ENCODE measurements at places on chromosomes 2 and 18.
A peak's percentile ranks its signal among the peaks of the same experiment; 100 is the strongest.

DNA sequence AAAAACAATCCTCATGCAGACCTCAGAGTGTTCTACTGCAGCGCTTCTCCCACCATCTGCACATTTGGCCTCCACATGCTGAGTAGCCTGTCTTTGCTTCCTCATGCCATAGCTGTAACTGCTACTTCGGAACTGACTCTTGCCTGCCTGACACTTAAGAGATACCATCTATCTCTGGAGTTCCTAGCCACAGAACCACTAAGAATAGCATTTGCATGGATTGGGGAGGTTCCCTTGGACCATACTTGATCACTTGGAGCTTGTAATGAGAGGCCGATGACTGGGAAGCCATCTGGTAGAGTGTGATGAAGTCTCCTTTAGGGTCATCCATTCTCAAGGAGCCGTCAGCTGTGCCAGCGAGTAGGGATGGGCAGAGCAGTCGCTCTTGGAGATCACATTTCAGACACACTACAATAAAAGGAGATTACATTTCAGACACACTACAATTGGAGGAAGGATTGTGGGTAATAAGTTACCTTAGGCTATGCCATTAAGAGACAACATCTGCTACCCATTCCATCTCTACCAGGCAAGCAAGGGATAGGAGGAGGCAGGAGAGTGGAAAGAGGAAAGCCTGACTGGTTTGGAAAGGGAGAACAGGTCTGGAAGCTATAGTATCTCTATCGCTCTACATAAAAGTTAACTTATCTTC lies 21.8 kb downstream of the DOK1 start:
- no peak for DNase-seq

DNA sequence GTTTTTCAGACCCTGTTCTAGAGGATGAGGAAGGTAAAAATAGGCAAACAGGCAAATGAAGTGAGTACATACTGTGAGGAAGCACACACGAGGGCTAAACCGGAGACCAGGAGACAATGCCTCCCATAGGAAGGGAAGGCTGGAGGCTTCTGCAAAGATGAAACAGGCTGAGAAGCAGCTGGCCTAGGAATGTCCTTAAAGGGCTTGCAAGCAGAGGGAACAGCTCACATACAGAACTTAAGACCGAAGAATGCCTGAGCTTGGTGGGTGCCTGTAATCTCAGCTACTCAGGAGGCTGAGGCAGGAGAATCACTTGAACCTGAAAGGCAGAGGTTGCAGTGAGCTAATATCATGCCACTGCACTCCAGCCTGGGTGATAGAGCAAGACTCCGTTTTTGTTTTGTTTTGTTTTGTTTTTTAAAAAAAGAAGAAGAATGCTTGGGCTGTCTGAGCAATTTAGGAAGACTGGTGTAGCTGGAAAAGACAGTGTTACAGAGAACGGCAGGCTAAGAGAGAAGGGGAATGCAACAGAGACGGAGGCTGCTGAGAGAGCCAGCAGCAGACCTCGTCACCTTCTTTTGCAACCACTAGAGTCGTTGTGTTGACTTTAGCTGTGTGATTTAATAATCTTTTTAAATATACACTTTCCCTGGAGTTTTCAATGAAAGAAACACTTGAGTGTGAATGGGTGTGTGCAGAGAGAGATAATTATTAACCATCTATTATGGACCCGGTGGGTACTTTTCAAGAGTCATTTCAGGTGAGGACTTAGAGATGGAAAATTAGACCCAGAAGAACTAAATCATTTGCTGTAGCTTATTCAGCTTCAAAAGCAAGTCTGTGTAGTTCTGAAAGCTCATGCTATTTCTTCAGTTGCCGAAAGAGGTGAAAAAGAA lies 232.8 kb downstream of the GALR1 start:
- DNase-seq, result no peak

DNA sequence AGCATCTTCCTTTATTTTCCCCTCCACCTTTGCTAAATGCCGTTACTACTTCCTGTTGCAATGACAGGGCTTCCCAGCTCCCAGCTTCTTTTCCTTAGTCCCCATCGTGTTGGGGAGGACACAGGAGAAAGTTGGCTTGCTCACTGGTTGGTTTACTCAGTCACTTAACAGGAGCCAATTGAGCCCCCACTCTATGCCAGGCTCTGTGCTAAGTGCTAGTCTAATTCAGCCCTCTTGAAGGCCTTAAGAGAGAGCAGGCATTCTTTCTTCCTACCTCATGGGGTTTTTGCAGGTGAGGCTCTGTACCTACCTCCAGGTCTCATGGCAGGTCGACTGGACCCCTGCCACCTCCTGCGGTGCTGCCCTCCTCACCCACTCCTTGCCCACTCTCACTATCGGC lies 20.1 kb downstream of the TANC1 start:
- no peak for DNase-seq

GRCh38 chr2:121925466-121925865 lies 170.0 kb downstream of the TSN start:
- no peak for DNase-seq

- no peak for DNase-seq
Observed at GRCh38 chr2:29189052-29189451, 73.8 kb downstream of the CLIP4 start.

DNA sequence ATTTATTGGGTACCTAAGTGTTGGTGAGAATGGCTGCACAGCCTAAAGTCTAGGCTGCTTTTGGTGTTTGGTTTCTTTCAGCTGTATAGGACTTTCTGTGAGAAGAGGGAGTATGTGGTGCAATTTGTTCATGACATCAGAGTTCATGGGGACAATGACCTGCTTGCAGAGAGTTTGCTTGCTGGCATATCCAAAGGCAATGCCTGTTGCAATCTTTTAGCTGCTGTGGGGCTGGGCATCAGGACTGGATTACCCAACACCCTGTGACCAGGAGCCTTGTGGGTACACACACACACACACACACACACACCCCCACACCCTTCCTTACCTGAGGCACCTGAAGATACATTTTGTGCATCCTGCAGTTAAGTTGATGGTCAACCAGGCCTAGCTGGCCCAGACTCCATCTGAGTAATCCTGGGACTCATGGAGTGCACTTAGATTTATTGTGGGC lies 68.4 kb downstream of the LIPG start:
- DNase-seq, result no peak

GRCh38 chr18:68040198-68040597 lies 523.7 kb upstream of the DSEL start:
- DNase-seq, result no peak

GRCh38 chr2:159614534-159615366 lies 1.6 kb downstream of the BAZ2B start:
- DNase-seq, result no peak

- no peak for DNase-seq
Observed at GRCh38 chr2:177058747-177059146, 153.8 kb upstream of the HNRNPA3 start.

- DNase-seq, result no peak
Observed at GRCh38 chr2:123453046-123453700, 571.9 kb upstream of the CNTNAP5 start.

- DNase-seq, result no peak
Observed at GRCh38 chr2:68791914-68792313, 57.3 kb downstream of the ARHGAP25 start.

GRCh38 chr2:159228081-159228581 lies 58.4 kb downstream of the WDSUB1 start:
- DNase-seq, result no peak

- DNase-seq, result peak; percentile 32
Observed at GRCh38 chr2:24382363-24383073, 22.2 kb upstream of the ITSN2 start.

- no peak for DNase-seq
Observed at GRCh38 chr2:241218131-241219029, 29.9 kb downstream of the ANO7 start.

GRCh38 chr18:77118256-77119090 lies 14.1 kb downstream of the MBP start:
- no peak for DNase-seq

DNA sequence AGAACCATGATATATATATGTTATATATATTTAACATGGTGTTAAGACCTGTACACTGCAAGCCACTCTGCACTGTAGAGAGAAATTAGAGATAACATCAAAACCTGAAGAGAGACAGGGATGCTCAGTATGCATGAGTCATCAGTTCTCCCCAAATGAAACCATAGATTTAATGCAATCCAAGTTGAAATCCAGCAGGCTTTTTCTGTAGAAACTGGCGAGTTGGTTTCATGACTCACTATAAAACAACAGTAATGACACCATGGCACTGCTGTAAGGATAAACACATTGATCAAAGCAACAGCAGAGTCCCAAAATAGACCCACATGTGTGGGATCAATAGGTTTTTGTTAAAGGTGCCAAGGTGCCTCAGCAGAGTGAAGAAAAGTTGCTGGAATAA lies 65.8 kb downstream of the RTP5 start:
- no peak for DNase-seq

DNA sequence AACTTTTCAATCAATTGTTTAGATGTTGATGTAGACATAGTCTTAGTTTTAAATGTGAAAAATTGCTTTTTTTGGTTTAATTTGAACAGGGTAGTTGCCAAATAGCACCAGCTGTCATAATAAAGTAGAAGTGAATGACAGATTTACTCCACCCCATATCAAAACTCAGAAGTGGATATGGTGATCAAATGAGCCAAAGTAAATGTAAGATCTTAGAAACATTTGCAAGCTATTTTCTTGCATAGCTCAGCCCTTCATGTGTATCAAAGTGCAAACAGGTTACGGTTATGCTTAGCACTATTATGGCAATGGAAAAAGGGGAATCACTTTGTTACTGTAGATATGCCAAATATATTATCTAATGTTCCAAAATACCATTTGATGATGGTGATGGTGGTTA lies 540.9 kb upstream of the NRP2 start:
- no peak for DNase-seq

GRCh38 chr2:159497256-159497655 lies 119.1 kb downstream of the BAZ2B start:
- DNase-seq, result no peak

DNA sequence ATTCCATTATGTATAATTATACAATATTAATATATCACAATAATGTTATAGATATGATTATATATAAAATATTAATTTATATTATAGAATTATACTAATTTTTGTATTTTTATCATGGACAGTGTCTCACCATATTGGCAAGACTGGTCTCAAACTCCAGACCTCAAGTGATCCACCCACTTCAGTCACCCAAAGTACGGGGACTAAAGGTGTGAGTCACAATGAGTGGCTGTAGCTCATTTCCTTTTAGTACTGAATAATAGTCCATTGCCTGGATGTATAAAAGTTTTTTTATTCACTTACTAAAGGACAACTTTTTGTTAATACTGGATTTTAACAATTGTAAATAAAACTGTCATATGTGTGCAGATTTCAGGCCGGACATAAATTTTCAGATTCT lies 417.6 kb upstream of the LINC00305 start:
- no peak for DNase-seq

- no peak for DNase-seq
Observed at GRCh38 chr2:152449578-152449977, 114.6 kb downstream of the FMNL2 start.

GRCh38 chr2:96137321-96138178 lies 752 bp downstream of the ASTL start:
- DNase-seq, result no peak

GRCh38 chr2:240737512-240737911 lies 45.8 kb downstream of the AQP12A start:
- no peak for DNase-seq

GRCh38 chr2:18752022-18752493 lies 162.7 kb upstream of the NT5C1B start:
- no peak for DNase-seq

GRCh38 chr18:58896268-58896667 lies 31.6 kb downstream of the ZNF532 start:
- no peak for DNase-seq

DNA sequence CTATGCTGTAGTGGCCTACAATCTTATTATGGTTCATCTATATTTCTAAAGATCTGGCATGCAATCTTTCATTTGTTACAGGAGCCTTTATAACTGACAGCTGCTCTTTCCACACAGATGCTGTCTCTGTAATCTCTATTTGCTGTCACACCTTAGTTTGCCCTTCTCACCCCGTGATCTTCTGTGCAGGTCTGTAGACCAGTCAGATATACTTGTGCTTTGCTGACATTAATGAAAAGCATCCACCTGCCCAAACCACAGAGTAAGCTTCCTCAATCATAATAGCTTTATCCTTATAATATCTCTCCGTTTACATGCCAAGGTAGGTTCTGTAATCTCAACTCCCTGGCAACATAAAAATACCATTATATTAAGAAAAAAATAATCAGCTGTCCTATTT lies 122.4 kb downstream of the GRB14 start:
- no peak for DNase-seq

GRCh38 chr2:47043142-47043890 lies 111.8 kb downstream of the STPG4 start:
- DNase-seq, result no peak

DNA sequence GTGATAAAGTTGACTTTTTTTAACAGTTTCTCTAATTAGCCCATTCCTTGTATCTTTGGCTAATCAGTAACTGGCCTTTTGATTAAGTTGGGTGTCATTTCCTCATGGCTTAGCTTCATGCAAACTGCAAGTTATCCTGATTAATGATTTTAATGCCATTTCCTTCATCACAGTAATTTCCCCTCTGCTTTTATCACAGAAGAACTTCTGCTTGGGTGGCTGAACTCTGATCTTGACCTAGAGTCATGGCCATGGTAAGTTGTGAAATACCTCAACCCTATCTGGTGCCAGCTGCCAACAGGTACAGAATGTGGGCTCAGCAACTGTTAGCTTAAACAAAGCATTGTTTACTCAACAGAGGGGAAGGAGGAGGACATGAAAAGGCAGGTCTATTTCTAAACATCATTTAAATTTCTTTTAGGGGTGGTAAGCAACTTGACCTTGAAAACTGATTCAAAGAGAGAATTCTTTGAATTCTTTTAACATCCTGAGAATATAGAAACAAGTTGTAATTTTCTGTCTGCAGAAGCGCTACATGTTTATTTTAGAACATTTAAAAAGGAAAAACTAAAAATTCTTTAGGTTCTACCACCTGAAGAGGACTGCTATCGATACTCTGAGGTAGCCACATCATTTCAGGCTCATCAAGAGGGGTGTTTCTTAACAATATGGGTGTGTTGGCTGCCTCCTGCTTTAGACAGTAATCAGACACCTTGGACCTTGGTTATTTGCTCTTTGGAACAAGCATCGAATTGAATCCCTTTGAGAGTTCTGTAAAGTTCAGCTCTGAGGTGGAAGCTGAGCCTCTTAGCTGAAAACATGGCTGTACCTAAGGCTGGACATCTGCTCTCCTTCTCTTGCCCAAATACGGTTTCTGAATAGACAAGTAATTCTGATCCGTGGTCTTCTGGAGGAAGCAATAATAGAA lies 39.7 kb downstream of the ANXA4 start:
- no peak for DNase-seq

GRCh38 chr2:76867854-76868253 lies 654.3 kb downstream of the LRRTM4 start:
- DNase-seq, result no peak

- no peak for DNase-seq
Observed at GRCh38 chr2:60302377-60303126, 250.9 kb downstream of the BCL11A start.

DNA sequence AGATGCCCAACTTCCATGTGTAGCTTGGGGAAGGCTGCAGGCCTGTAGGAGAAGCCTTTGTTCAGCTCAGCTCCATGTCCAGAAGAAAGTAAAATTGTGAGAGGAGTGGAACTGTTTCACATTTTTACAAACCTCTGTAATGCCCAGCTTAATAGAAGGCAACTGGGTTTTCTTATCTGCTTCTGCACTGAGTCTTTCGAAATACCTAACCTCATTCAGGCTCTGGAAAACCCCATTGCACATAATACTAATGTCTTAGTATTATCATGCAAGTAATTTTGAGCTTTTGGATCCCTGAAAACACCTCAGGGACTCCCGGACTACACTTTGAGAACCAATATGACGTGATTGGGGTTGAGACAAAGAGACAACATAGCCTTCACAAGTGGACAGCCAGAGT lies 5.8 kb downstream of the SMIM21 start:
- no peak for DNase-seq

Data from stimulated activated CD4-positive, alpha-beta T cell treated with anti-CD3 and anti-CD28 coated beads, TNF-alpha, amount 100 ng/mL, for 48 hours (primary cell).